Tongue (tissue), 3 donors: ENCODE measurements at places on chromosomes 7 and 10.
A peak's percentile ranks its signal among the peaks of the same experiment; 100 is the strongest.

DNA sequence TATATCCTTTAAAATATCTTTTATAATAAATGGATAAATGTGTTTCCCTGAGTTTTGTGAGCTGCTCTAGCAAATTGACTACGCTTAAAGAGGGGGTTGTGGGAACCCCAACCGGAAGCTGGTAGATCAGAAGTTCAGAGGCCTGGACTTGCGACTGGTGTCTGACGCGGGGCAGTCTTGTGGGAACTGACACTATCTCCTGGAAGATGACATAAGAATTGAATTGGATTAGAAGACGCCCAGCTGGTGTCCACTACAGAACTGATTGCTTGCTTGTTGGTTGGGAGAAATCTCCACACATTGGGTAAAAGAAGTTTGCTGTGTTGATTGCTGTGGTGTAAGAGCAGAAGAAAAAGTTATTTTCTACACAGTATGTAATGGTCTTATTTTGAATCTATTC, 51.1 kb upstream of the AHR start:
- no peak for DNase-seq

GRCh38 chr7:26862834-26863233, 1.6 kb downstream of the SKAP2 start:
- peak; percentile 22 for DNase-seq

- DNase-seq: no peak
Measured at GRCh38 chr10:124281666-124282065, 137.1 kb downstream of the OAT start.

- DNase-seq: no peak
Measured at GRCh38 chr10:112679392-112679791, 232.4 kb downstream of the VTI1A start.

DNA sequence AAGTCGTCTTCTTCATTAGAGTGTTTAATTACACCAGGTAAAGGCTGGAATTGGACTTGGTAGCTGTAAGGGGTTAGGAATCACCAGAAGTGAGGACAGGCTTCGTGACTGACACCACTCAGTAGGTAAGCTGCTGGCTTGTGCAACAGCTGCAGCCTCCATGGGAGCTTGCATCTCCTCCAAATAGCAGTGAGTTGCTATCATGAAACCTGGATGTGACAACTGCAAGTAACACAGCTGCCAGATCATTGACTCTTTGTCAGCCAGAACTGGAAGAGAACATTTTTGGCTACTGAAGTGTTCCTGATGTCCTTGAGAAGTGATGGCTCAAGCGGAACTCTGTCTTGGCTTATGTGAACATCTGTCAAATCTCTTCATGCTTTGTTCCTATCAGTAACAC, 64.1 kb upstream of the MSRB2 start:
- DNase-seq: peak; percentile 80

GRCh38 chr7:55432939-55433784, 68.0 kb downstream of the LANCL2 start:
- DNase-seq: peak; percentile 40
